ENCODE measurements at places on chromosomes 1 and 21.

- peak; percentile 35 for DNase-seq
These were observed 405.0 kb downstream of the MATN1 start for GRCh38 chr1:30318413-30318812.

- DNase-seq, result no peak
These were observed 356.4 kb upstream of the PLXNA2 start for GRCh38 chr1:208600456-208601190.

DNA sequence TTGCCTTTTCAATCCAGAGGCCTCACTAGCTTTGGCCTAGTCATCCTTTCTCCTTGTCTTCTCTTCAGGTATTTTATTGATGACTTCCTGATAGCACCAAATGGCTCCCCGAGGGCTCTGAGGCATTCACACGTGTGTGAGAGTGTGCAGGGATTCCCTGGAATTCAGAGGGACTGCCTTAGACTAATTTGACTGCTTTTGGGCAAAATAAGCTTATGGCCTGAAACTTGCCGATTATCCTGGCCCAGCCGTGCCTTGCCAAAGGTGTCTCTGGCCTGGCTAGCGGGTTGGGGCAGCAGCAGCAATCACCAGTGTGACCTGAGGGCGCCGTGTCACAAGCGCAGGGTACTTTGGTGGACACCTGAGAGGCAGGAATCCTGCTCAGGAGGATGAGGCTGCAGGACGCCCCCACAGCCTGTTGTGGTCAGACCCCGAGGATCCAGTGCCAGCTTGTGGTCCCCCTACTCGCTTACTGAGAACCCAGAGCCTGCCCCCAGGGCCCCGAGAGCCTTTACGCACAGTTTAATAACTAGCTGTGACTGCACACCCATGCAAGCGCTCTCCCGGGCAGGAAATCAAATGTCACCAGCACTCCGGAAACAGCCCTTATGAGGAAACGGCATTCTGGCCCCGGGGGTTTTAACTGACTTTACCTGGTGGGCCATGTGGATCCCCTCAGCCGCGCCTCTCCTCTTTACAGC, 62.8 kb upstream of the PDE9A start:
- DNase-seq, result no peak

DNA sequence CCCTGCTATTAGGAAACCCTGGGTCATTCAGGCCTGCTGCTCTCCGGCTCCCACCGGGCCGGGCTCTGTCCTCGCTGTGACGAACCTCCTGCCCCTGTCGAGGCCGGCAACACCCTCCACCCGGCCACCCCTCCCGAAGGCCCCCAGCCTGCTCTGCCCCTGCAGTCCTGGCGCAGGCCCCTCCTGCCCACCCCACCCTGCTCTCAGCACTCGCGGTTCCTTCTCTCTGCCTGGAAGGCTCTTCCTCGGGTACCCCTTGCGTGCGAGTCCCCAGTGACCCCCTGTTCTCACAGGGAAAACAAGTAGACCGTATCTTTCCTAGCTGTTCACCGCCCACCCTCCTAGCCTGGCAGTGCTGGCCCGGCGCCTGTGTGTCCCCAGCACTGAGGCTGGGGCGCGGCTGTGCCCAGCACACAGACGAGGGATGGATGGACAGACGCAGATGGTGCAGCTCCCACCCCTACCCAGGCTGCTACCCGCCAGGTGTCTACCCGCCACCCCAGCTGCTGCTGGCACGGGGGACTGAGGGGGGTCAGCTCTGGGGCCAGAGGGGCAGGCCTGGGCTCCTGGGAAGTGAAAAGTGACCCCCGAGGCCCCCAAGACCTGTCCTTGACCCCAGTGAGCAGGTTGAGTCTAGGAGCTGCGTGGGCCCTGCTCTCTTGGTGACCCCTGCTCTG, 3.1 kb upstream of the VWA1 start:
- DNase-seq, result no peak

DNA sequence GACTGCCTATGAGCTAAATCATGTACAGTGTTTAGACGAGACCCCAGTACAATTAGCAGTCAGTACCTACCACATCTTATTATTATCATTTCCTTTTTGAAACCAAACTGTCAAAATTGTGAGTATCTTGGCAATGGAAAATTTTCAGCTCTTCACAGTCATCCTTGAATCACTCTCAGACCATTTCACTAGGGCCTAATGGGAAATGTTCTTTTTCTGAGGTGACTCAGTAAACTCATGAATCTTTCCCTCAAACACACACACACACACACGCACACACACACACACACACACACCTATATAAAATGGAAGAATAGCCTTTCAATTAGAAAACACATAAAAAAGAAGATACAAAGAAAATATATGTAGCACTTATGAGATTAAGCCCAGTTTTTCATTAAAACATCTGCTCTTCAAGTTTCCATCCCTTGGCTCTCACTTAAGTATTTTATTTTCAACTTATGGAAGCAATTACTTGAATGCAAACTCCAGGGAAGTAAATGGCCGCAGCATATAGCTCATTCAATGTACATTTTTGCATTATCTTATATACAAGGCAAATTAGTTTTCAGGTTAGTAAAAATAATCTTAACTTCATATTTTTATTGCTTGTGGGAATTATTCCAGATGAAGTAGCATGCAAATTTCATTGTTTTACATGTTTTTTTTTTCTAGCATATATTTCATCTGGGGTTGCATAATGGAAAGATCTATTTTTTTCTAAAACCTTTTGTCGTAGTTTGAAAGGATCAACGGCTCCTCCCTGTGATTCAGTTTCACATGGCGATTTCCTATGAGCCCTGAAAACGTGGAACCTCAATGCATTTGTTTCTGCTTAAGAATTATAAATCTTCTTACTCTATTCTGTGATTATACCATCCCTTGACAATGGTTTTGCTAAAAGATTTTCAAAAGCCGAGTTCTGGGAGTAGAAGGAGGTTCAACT, 46.3 kb upstream of the TMPRSS15 start:
- no peak for DNase-seq

- peak; percentile 40 for DNase-seq
These were observed 48.7 kb upstream of the DMRTA2 start for GRCh38 chr1:50471967-50472366.

Data from GM23338 (cell line).